ENCODE measurements at places on chromosomes 11 and 22. TPM values are rescaled to one million over a fixed set of nuclear protein-coding genes. Genes with fewer than 3 reads are reported as not detected.
A peak's percentile ranks its signal among the peaks of the same experiment; 100 is the strongest.

DNA sequence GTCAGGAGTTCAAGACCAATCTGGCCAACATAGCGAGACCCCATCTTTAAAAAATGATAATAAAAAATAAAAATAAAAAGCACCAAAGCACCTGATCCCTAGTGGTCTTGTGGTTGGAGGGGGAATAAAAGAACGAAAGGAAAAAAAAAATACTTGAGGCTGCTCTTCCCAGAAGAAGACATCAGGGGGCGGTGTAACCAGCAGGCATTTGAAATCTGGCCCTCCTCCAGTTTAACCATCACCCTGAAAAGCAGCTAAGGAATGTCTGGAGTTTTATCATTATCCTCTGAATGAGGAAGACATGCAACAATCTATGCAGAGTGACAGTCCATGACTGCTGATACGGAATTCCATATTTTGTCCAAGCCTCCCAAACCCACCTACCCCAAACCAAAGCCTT, 5.6 kb upstream of the KCTD17 start:
- peak; percentile 70 for DNase-seq

The TESMIN gene
- 1.4 TPM for total RNA-seq

GRCh38 chr22:36244522-36245391, 5.4 kb upstream of the APOL2 start:
- no peak for DNase-seq

DNA sequence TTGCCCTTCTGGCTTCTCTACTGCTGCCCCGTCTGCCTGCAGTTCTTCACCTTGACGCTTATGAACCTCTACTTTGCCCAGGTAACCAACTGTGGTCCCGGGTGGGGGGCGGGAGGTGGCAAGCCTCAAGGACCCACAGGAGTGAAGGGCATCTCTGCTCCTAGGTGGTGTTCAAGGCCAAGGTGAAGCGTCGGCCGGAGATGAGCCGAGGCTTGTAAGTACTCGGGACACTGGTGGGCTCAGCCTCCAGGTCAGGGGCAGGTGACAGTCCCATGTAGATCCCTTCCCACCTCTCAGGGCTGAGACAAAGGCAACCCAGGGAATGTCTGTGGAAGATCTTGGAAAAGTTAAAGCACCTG, 1.1 kb downstream of the GPR137 start:
- DNase-seq = peak; percentile 59

DNA sequence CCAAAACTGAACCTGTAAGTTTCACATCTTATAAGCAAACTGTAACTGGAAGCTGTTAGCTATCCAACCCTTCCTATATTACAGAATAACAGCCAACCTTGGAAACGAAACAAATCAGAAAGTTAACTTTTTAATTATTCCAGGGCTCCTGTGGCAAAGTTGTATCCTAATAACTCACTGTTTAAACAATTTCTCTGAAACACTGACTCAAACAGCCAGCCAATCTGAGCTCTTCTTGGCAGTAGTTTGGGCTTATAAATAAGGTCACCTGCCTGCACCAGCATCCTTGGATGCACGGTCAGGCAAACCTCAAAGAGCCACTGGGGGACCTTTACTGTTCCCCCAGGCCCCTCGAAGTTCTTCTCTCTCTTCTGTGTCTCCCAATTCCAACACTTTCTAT, 5.0 kb downstream of the CELSR1 start:
- no peak for DNase-seq

Measured in activated CD4-positive, alpha-beta T cell treated with anti-CD3 and anti-CD28 coated beads, Interleukin-2, amount 10 ng/mL, durations not matched to agents 24 days and 14 days (primary cell).